B cell (primary cell): ENCODE measurements at places on chromosomes 4 and X.

DNA sequence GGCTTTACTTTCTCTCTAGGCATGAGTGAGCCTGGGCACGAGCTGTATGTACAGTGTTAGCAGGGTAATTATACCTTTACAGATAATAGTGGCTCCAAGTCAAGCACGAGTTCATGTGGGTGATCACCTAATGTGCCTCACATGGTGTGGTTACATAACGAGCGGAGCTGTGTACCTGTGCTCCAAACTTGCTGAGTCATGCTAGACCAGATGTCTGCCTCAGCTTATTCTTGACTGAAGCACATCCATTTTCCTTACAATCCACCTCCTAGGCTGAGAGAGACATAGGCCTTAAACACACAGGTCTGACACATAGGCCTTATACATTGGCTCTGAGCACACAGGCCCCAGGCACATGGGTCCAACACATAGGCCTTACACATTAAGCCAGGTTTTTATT lies 426.6 kb downstream of the GPAT3 start:
- no peak for DNase-seq

DNA sequence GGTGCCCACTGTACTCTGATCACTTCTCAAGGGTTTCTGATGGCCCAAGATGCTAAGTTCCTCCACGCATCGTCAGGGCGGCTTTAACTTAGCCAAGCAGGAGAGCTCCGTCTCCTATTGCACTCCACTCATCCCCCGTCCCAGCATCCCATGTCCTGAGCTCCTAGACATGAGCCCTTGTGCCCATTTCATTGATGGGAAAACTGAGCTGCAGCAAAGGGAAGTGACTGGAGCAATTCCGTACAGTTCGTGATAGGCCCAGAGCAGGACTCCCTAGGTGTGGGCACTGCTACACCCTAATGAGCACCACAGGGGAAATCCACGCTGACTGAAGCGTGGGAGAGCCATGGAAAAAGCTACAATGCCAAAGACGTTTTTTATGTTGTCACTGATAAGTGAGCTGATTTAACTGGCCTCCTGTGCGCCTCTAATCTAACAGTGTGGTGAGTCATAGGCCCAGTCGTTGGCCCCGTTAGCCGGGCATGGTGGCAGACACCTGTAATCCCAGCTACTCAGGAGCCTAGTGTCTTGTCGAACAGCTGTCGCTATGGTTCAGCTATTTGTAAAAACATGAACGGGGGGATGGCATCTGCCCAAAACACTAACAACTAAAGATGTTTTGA lies 14.9 kb downstream of the NSDHL start:
- no peak for DNase-seq

DNA sequence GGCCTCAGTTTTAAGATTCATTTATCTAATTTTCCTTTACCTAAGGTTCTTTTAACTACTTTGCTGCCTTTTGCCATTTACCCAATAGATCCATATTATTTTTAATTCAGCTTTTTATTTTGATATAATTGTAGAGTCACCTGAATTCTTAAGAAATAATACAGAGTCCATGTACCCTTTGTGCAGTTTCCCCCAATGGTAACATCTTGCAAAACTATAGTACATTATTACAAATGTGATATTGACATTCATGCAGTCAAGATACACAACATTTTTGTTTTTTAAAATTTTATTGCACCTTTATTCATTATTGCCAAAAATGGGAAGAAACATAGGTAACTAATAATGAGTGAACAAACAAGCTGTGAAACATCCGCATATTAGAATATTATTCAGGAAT lies 208.7 kb upstream of the WDFY3 start:
- DNase-seq, result no peak

DNA sequence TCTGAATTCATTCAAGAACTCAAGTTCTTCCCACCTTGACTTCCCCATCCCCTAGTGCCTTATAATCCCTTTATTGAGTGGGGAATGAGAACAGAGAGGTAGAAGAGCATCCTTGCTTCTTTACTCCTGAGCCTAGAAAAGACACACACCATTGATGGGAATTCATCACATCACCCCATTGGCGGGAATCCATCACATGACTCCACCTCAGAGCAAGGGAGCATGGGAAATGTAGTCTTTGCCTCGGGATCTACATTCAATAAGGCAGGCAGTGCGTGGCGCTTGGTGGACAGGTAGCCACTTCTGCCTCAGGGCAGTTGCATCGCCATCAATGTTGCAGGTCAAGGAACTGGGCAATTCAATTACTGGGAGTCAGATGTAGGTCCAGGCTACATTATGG lies 50.7 kb downstream of the MXRA5 start:
- DNase-seq, result no peak

- DNase-seq, result no peak
Observed at GRCh38 chrX:106069048-106069447, 30.5 kb upstream of the SERPINA7 start.

- DNase-seq, result no peak
Observed at GRCh38 chr4:147139455-147140198, 194.0 kb upstream of the TTC29 start.

DNA sequence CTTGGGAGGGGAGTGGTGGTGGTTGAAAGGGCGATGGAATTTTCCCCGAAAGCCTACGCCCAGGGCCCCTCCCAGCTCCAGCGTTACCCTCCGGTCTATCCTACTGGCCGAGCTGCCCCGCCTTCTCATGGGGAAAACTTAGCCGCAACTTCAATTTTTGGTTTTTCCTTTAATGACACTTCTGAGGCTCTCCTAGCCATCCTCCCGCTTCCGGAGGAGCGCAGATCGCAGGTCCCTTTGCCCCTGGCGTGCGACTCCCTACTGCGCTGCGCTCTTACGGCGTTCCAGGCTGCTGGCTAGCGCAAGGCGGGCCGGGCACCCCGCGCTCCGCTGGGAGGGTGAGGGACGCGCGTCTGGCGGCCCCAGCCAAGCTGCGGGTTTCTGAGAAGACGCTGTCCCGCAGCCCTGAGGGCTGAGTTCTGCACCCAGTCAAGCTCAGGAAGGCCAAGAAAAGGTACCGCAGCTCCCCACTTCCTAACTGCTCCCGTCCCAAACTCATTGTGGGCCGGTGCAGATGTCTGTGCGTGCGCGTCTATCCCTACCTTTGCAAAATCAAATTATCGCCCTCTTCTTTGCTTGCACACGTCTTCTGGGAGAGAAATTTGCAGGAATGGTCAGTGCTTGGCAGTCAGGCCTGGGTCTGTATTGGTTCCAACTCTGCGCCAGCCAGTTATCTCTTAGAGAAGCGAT lies 533 bp downstream of the IL15 start:
- no peak for DNase-seq

- DNase-seq, result no peak
Observed at GRCh38 chrX:107360788-107361360, 88.6 kb upstream of the FRMPD3 start.
